ENCODE measurements at places on chromosomes 1 and 21.

DNA sequence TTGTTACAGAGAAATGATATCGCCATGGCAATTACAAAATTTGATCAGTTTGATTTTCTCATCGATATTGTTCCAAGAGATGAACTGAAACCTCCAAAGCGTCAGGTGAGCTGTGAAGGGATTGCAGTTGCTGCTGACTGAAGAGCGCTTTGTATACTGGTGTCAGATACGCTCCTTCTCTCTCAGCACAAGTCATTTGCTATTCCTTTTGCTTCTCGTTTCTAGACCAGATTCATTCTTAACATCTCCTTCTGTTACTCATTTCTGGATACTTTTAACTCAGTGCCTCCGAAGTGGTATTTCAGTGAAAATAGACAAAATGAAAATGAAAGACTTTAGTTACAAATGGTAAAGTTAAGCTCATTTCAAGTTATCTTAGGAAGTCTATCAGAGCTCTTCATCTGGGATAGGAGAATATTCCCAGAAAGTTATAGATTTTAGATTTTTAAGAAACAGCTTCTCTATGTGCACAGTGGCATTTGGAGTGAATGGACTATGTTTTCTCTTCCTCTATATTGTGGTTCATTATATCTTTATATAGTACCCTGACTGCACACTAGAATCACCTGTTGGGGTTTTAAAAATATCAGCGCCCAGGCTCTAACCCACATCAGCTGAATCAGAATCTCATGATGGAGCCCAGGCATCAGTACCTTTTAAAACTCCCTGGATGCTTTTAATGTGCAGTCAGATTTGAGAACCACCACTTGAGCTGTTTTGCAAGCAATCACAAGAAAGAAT is 30.3 kb upstream of the KCNQ4 start:
- no peak for DNase-seq

GRCh38 chr1:248837781-248838356 is at the start of gene ZNF672:
Gene ZNF672, plus strand, starts transcription at chr1:248838224. Its CDS starts 9,051 bp downstream, at chr1:248847275.
- DNase-seq = peak; percentile 89

- DNase-seq = no peak
Observed at GRCh38 chr1:237471377-237471776, 419.3 kb downstream of the ZP4 start.

GRCh38 chr1:226589008-226589733 is 40.6 kb downstream of the STUM start:
- no peak for DNase-seq

- DNase-seq = no peak
Observed at GRCh38 chr1:204420039-204421004, 8.7 kb upstream of the PPP1R15B start.

GRCh38 chr1:160093624-160094290 is 4.7 kb downstream of the IGSF8 start:
- DNase-seq = no peak

GRCh38 chr1:64685217-64685616 is 59.7 kb upstream of the RAVER2 start:
- no peak for DNase-seq

- no peak for DNase-seq
Observed at GRCh38 chr1:208757846-208758245, 513.7 kb upstream of the PLXNA2 start.

DNA sequence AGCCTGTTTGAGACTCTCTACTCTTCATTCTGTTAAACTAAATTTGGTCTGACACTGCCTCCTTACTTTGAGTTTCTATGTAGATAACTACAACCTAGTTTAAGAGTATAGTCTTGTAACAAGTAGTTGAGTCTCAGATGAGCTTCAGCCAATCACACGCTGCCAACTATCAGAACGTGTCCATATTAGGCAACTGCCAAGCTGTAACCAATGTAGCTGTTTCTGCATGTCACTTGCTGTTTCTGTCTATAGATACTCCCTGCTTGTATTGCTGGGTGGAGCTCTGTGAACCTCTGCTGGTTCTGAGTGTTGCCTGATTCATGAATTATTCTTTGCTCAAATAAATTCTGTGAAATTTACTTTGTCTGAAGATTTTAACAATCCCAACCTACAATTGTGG is 452.6 kb upstream of the NR5A2 start:
- DNase-seq = no peak

All from NCI-H1105 (cell line).